ENCODE measurements at places on chromosomes 16 and 17.

DNA sequence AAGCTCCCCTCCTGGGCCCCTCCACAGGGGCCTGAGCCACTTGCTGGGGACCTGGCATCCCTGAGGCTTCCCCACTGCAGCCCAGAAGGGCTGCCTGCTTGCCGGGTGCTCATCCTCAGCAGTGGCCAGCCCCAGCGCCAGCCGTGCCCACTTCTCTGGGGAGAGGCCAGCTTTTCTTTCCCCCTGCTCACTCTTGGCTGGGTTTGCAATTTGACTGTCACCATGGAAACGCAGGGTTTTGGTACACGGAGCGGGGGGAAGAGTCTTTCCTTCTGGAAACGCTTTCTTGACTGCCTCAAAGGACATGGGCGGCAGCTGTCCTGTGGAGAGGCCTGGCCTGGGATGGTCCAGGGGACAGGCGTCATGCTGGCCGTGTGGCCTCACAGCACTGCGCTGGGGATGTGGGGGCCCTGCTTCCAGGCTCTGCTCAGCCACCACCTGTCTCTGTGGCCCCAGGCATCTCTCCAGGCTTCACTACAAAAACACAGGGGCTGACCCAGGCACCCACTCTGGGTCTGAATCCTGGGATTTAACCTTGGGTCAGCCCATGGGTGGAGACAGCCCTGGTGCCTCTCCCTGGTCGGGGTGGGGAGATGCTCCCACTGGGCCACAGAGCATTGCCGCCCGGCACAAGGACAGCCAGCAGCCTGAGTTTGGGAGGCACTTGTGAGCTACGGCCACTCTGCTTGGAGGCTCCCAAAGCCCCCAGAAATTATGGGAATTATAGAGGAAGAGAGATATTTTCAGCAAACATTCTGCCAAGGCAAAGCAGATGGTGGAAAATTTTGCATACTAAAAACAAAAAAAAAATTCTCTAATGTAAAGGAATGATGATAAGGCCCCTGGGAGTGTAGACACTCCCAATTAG lies 45.9 kb upstream of the DOC2B start:
- no peak for DNase-seq

- DNase-seq = no peak
Observed at GRCh38 chr17:81438007-81438659, 42.9 kb downstream of the BAHCC1 start.

GRCh38 chr17:58268774-58269556 lies 11.8 kb downstream of the MPO start:
- peak; percentile 37 for DNase-seq

- no peak for DNase-seq
Observed at GRCh38 chr17:27633312-27634025, 2.5 kb downstream of the LGALS9 start.

- peak; percentile 31 for DNase-seq
Observed at GRCh38 chr16:74999219-74999608, 390 bp downstream of the ZNRF1 start.

All from SJSA1 (cell line).